ENCODE measurements at places on chromosomes 3 and 15.

- DNase-seq, result no peak
These were observed 332.3 kb downstream of the FOXP1 start for GRCh38 chr3:71251156-71251775.

DNA sequence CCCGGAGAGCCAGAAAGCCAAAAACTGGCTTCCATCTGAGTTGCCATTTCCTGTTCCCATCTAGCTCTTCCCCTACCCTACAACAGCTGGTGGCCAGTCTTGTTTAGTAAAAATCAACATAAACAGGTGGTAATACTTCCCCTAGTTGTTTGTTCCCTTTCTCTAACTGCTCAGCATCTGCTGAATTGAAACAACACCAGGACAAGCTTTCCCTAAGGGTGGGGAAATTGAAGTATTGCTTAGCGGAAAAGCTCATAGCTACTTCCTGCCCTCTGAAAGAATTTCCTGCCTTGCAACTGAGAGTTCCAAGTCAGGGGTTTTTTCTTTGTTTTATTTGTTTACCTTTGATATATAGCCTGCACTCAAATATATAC is 66.8 kb downstream of the HMG20A start:
- DNase-seq, result no peak

DNA sequence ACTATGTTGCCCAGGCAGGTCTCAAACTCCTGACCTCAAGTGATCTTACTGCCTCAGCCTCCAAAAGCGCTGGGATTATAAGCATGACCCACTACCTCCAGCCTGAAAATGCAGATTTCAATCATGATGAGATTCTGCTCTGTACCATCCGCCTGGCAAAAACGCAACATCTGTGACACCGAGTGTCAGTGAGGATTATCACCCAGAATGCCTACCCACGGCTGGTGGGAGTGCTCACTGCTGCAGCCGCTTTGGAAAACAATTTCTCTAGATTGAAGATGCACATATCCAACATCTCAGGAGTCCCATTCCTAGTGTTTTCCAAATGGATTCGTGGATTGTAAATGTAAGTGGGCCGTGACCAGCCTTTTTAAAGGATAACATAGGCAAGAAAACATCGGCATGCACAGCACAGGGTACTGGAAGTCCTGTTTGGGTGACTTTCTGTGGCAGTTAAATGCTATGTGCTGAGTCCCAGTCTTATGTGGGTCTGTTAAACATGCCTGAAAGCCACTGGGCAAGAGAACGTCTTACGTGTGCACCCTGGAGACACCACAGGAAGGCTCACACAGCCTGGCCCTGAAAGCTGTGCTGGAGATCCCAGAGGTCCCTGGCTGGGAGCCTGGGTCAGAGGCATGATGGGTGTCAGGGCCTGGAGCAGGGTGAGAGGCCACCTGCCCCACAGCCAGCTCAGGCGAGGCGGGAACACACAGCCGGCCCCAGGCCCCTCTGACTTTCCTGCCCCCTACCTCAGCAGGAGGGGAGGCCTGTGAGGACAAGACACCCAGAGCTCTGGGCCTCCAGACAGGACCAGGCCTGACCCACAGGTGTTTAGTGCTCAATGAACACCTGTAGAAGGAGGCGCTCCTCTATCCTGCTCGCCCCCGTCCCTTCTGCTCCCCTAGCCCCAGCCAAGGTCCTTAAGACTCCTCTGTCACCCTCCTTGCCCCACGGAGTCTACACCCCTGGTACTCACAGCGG is 918 bp downstream of the PRSS50 start:
- no peak for DNase-seq

DNA sequence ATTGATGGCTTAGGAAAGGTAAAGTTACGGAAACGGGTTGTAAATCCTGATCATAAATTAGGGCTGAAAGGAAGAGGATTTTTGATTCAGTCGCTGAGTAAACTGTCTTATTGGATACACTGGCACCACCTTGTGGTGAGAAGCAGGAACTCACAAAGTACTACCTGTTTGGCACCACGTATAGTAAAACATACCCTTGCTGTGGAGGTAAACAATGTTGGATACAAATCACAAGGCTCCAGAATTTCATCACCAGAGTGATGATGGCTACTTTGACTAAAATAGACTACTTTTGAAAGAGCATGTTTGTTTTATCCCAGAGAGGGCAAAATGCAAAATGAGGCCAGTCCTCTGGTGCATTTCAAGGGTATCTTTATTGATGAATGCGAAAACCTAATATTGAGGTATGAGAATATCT is 216.9 kb downstream of the IGSF11 start:
- DNase-seq, result peak; percentile 62

GRCh38 chr3:50450209-50450921 is 53.1 kb downstream of the CACNA2D2 start:
- peak; percentile 77 for DNase-seq

All from iPS-NIHi11 (cell line).